ENCODE measurements at places on chromosomes 1 and 21. TPM values are rescaled to one million over a fixed set of nuclear protein-coding genes. Genes with fewer than 3 reads are reported as not detected.

Gene CFHR1
- total RNA-seq, result not detected

Gene TNFRSF4
- 1,003 TPM for total RNA-seq

DNA sequence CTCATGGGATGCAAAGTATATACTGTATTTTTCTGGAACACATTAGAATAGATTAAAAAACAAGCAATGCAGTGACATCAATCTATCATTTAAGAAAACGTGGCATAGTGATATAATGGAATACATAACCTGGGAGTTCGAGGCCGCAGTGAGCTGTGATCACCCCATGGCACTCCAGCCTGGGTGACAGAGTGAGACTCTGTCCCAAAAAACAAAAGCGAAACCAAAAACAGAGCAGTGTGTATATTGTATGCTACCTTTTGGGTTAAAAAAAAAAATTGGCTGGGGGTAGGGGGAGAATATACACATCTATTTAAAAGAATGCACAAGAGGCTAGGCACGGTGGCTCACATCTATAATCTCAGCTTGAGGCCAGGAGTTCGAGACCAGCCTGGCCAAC, 13.5 kb downstream of the SLC2A1 start:
- H3K4me3 ChIP-seq, result peak overlapping the region; percentile 26
- peaks cover 91% of the 10 kb centered on the region for H3K4me1 ChIP-seq
- no peak for DNase-seq

GRCh38 chr21:27393726-27394125, 426.8 kb upstream of the ADAMTS5 start:
- H3K4me3 ChIP-seq, result no peak overlapping the region
- no peak for DNase-seq
- H3K36me3 ChIP-seq, result no peaks in the 10 kb centered on the region

Measured in activated CD4-positive, alpha-beta memory T cell treated with anti-CD3 and anti-CD28 coated beads for 36 hours (primary cell).